ENCODE measurements at places on chromosomes 1 and 21. TPM values are rescaled to one million over a fixed set of nuclear protein-coding genes. Genes with fewer than 3 reads are reported as not detected.
A peak's percentile ranks its signal among the peaks of the same experiment; 100 is the strongest.

- H3K4me1 ChIP-seq = no peaks in the 10 kb centered on the region
- H3K36me3 ChIP-seq = no peaks in the 10 kb centered on the region
- H3K27ac ChIP-seq = no peak overlapping the region
- no peak for DNase-seq
Observed at GRCh38 chr1:203426366-203426765, 49.2 kb upstream of the PRELP start.

- H3K4me1 ChIP-seq = peaks cover 1% of the 10 kb centered on the region
- H3K4me3 ChIP-seq = no peak overlapping the region
- DNase-seq = no peak
- H3K27ac ChIP-seq = no peak overlapping the region
Observed at GRCh38 chr1:216596281-216596862, 126.9 kb downstream of the ESRRG start.

DNA sequence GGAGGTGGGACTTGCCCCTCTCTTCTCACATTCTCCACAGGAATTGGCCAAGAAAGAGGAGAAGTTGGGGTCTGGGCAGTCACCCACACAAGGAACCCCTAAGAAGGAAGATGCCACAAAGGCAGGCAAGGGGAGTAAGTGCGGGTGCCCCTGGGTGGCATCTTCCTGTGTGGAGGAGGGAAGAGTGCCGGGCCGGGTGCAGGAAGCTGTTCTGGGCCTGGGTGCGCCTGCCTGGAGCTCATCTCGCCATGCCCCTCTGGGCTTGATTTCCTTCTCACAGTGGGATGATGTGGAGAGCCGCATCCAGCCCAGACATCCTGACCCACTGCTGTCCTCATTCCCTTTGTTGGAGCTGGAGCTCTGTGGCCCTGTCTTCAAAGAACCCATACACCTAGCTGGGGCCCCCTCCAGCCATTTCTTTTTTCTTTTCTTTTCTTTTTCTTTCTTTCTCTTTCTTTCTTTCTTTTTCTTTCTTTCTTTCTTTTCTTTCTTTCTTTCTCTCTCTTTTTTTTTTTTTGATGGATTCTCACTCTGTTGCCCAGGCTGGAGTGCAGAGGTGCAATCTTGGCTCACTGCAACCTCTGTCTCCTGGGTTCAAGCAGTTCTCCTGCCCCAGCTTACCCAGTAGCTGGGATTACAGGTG lies 9.3 kb downstream of the LRRC71 start:
- no peak overlapping the region for H3K27ac ChIP-seq
- peaks cover 21% of the 10 kb centered on the region for H3K4me1 ChIP-seq
- no peaks in the 10 kb centered on the region for H3K36me3 ChIP-seq
- no peak overlapping the region for H3K4me3 ChIP-seq
- peaks cover 50% of the 10 kb centered on the region for H3K27me3 ChIP-seq

- DNase-seq = no peak
- H3K27ac ChIP-seq = no peak overlapping the region
- peaks cover 9% of the 10 kb centered on the region for H3K36me3 ChIP-seq
- no peak overlapping the region for H3K4me3 ChIP-seq
Observed at GRCh38 chr21:25409978-25410377, 197.3 kb downstream of the MRPL39 start.

- peaks cover 11% of the 10 kb centered on the region for H3K27me3 ChIP-seq
- no peaks in the 10 kb centered on the region for H3K36me3 ChIP-seq
- no peak overlapping the region for H3K27ac ChIP-seq
- H3K4me3 ChIP-seq = no peak overlapping the region
- no peak for DNase-seq
- H3K4me1 ChIP-seq = no peaks in the 10 kb centered on the region
Observed at GRCh38 chr21:32043458-32043857, 170.6 kb downstream of the HUNK start.

GRCh38 chr1:204154568-204155255 lies 2.9 kb upstream of the ETNK2 start:
- H3K4me3 ChIP-seq = no peak overlapping the region
- no peak overlapping the region for H3K27ac ChIP-seq
- H3K4me1 ChIP-seq = peaks cover 4% of the 10 kb centered on the region
- no peak for DNase-seq
- H3K36me3 ChIP-seq = no peaks in the 10 kb centered on the region

DNA sequence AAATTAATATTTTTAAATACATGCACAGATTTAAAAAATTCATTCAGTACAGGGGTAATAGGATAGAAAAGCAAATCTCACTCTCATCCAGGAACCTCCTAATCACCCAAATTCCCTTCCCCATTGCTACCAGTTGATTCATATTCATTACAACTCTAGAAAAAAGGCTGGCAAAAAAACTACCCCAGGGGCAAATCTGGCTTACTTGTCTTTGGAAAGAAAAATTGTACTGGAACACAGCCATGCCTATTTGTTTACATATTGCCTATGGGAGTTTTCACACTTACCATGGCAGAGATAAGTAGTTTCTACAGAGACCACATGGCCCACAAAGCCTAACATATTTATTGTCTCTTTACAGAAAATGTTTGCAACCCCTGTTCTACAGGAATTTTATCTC lies 8.9 kb upstream of the RBM34 start:
- DNase-seq = no peak
- no peak overlapping the region for H3K4me3 ChIP-seq
- H3K27ac ChIP-seq = no peak overlapping the region
- H3K27me3 ChIP-seq = no peaks in the 10 kb centered on the region
- H3K4me1 ChIP-seq = no peaks in the 10 kb centered on the region
- peaks cover 25% of the 10 kb centered on the region for H3K36me3 ChIP-seq

DNA sequence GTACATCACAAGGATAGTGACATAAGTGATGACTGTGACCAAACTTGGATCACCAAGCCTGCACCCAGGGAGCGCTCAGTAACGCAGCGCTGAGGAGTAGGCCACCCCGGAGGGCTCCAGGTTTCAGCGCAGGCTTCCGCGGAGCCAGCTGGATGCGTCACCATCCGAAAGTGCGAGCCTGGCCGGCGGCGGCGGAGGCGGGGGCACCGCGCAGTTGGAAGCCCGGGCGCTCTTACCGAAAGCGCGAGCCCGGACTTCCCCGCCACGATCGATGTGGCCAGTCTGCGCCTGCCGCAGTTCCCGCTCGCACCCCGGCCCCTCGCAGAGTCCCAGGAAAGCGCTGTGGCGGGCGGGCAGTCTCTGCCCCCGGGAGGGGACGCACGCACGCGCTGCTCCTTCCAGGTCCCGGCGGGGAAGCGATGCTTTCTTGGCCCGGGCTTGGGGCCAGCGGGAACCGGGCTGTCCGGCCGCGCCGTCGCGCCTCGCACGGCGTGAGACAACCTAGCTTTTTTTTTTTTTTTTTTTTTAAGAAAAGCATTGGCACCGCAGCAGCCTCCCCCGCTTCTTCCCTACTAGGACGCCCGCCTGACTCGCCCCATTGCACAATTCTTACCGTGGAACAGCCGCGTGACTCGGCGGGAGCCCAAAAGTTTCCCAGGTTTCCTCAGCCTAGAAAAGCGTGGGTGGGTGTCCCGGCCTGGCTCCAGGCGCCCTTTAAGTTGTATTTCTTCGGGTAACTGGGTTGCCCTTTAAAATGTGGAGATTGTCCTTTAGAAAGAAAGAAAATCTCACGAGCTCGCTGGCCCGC lies 36.4 kb upstream of the JAK1 start:
- peak; percentile 86 for DNase-seq
- peaks cover 6% of the 10 kb centered on the region for H3K36me3 ChIP-seq
- H3K4me1 ChIP-seq = peaks cover 28% of the 10 kb centered on the region
- peak overlapping the region; percentile 87 for H3K27ac ChIP-seq

- peak overlapping the region; percentile 93 for H3K4me3 ChIP-seq
- peaks cover 50% of the 10 kb centered on the region for H3K4me1 ChIP-seq
- peaks cover 6% of the 10 kb centered on the region for H3K36me3 ChIP-seq
- H3K27ac ChIP-seq = peak overlapping the region; percentile 87
- DNase-seq = peak; percentile 61
Observed at GRCh38 chr1:169484683-169485430, 887 bp downstream of the SLC19A2 start.

- no peak overlapping the region for H3K27ac ChIP-seq
- peaks cover 21% of the 10 kb centered on the region for H3K4me1 ChIP-seq
- no peak overlapping the region for H3K4me3 ChIP-seq
- peaks cover 19% of the 10 kb centered on the region for H3K36me3 ChIP-seq
- H3K27me3 ChIP-seq = no peaks in the 10 kb centered on the region
Observed at GRCh38 chr1:243513726-243514491, 258.1 kb downstream of the SDCCAG8 start.

GRCh38 chr1:74641161-74641560 lies 32.4 kb downstream of the ERICH3 start:
- H3K27me3 ChIP-seq = peaks cover 2% of the 10 kb centered on the region
- no peaks in the 10 kb centered on the region for H3K36me3 ChIP-seq
- DNase-seq = no peak
- no peak overlapping the region for H3K4me3 ChIP-seq
- H3K4me1 ChIP-seq = no peaks in the 10 kb centered on the region
- no peak overlapping the region for H3K27ac ChIP-seq

DNA sequence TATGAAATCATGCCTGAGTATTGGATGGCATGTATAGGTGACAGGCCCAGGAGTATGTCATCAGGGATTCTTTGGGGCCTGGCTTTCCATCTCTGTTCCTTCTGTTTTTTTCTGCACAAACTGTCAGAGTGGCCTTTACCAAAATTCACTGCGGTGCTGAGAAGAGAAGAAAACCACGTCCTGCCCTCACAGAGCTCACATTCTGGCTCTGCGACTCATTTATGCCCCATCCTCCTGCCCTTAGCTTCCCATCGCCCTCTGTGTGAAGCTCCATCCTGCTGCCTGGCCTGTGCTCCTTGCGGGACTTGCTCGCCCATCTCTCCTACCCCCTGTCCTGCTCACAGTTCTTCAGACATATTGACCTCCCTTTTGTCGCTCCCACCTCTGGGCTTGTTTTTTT lies 73.4 kb downstream of the HUNK start:
- H3K27ac ChIP-seq = no peak overlapping the region
- DNase-seq = no peak
- H3K27me3 ChIP-seq = peaks cover 4% of the 10 kb centered on the region
- no peak overlapping the region for H3K4me3 ChIP-seq
- no peaks in the 10 kb centered on the region for H3K4me1 ChIP-seq
- no peaks in the 10 kb centered on the region for H3K36me3 ChIP-seq

VHLL gene
- not detected for total RNA-seq

AZIN2 gene
- 2.1 TPM for total RNA-seq

Measured in activated CD4-positive, alpha-beta T cell treated with anti-CD3 and anti-CD28 coated beads for 36 hours (primary cell).